ENCODE measurements at places on chromosomes 1 and 21.

GRCh38 chr1:184503221-184503749 lies 116.5 kb downstream of the C1orf21 start:
- DNase-seq = no peak

GRCh38 chr1:32014199-32014947 lies 705 bp downstream of the KHDRBS1 start:
- DNase-seq = no peak

DNA sequence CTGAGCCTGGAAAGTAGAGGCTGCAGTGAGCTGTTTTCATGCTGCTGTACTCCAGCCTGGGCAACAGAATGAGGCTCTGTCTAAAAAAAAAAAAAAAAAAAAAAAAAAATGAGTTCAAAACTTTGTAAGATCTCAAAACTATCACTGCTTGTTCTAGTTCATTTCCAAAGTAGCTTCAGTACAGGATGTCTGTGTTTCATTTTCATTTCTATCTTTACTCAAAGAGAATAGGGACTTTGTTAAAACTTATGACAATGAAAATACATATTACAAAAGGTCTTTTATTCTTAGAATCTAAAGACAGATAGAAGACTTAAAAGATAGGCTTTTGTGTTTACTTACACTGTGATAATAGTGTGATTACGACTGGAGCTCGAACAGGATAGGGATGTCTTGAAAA lies 709.7 kb downstream of the ADGRL2 start:
- no peak for DNase-seq

DNA sequence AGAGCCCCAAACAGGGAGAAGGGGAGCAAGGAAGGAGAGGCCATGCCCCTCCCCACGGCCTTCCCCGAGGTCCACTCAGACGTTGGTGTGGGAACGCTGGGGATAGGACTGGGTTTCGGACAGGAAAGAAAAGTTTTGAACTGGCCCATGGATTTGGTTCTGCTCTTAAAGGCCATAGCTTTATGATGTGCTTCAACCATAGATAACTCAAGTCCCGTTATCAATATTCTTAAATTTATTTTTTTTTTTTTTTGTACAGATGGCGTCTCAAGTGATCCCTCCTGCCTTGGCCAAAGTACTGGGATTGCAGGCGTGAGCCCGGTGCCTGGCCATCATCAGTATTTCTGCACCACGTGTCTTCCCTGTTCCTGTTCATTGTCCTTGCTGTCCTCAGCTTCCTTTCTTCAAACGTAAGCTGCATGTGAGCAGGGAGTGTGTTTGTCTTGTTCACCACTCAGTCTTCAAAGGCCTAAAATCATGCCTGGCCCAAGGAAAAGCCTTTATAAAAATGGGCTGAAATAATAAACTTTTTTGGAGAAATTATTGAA lies 820 bp upstream of the KRTAP10-1 start:
- DNase-seq = no peak

DNA sequence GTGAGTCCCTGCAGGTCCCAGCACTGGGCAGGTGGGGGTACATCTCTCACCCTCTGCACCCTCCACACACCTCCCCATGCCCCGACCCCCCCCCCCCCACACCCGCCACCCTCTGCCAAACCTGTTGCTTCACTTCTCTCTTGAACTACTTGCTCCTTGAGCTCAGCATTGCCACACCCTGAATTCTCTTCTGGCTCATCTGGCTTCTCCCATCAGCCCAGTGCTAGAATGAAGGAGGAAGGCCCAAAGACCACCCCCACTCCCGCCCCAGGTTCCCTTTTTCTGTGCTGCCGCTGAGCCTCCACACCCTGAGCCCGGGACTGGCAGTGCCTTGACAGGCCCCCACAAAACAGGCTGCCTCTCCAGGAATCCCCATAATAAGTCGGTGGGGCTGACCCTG lies 6.4 kb upstream of the TNNI1 start:
- no peak for DNase-seq

DNA sequence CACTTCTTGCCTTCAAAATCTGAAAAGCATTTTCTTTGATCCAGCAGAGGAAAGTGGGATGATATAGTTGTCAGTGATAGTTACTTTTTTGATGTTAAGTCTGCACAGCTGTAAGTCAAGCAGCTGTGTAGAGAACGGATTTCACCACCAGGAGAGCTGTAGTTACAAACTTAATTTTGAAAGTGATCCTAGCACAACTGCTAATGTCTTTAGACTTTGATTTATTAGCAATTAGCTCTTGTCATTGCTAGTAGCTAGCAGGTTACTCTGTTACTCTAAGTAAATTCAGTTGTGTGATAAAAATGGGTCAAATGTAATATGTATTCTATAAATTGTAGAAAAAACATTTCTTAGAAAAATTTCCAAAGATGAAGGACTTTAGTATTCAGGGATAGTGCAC lies 46.0 kb downstream of the ALG6 start:
- DNase-seq = no peak

- DNase-seq = no peak
Observed at GRCh38 chr1:181123173-181123572, 34.7 kb downstream of the IER5 start.

DNA sequence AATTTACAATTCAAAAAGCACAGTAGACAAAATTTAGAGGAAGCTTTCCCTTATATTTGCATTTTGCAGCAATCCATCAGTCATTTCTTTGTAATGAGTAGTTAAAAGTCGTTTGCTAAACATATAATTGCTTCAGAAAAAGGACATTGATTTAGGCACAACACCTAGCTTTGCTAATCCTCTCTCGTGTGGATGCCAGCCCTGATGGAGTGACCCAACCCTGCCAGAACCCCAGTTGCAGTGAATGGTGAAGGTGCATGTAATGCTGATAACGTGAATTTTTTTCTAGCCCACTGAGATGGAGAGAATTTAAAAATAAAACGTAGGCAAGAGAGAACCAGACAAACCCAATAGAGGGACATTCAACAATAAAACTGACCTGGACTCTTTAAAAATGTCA lies 263.4 kb downstream of the GRIK1 start:
- DNase-seq = no peak

DNA sequence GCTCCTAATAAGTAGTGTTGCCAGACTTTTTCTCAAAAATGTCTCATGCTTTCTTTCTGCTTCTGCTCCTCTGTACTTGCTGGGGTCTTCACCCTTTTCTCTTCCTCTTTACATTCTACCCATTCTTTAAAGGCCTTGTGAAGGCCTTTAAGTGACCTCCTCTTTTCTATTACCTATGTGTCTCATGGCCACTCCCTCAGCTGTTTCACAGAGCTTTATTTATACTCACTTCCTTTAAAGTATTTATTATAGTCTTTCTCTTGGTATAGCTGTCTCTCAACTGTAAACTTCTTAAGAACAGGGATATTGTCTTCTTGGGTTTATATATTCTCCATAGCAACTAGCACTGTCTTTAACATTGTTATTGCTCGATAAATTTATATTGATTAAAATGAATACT lies 792 bp downstream of the GOLPH3L start:
- no peak for DNase-seq
